Hepatocyte (in vitro differentiated cells): ENCODE measurements at places on chromosomes 12 and 14. TPM values are rescaled to one million over a fixed set of nuclear protein-coding genes. Genes with fewer than 3 reads are reported as not detected.
A peak's percentile ranks its signal among the peaks of the same experiment; 100 is the strongest.

NTF3 gene
- total RNA-seq, result 5.0 and 6.9 TPM in 2 replicates

CLECL1 gene
- not detected in 2 replicates for total RNA-seq

SOX5 gene
- total RNA-seq, result 26.4 and 26.9 TPM in 2 replicates

GCH1 gene
- 29.9 and 32.2 TPM in 2 replicates for total RNA-seq

GRCh38 chr12:38110026-38110699 is 206.4 kb upstream of the ALG10B start:
- H3K4me1 ChIP-seq, result no peaks in the 10 kb centered on the region
- no peaks in the 10 kb centered on the region for H3K27me3 ChIP-seq
- no peaks in the 10 kb centered on the region for H3K36me3 ChIP-seq
- DNase-seq, result no peak
- H3K4me3 ChIP-seq, result no peak overlapping the region

- peaks cover 7% of the 10 kb centered on the region for H3K4me1 ChIP-seq
- peak; percentile 14 for DNase-seq
- peak overlapping the region; percentile 85 for H3K27ac ChIP-seq
- no peaks in the 10 kb centered on the region for H3K36me3 ChIP-seq
- H3K27me3 ChIP-seq, result no peaks in the 10 kb centered on the region
Measured at GRCh38 chr14:60616461-60616959, 32.8 kb downstream of the SIX1 start.

DNA sequence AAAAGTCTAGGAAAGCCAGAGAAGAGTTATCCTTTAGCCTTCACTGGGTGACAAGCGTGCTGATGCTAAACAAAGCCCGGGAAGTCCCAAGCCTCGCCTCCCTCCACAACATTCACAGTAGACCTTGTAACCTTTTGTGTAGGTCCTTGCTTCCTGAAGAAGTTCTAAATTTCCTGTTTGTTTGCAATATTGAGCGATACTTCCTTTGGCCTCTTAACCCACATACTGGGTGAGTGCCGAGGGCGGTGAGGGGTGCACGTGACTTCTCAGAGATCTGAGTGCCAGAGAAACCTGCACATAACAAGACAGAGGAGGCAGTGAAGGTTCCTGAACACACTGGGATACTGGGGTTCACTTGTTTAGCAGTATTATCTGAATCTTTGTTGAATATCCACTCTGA is 134.3 kb downstream of the PLXNC1 start:
- H3K36me3 ChIP-seq, result no peaks in the 10 kb centered on the region
- peaks cover 9% of the 10 kb centered on the region for H3K4me1 ChIP-seq
- DNase-seq, result no peak
- H3K27ac ChIP-seq, result no peak overlapping the region
- peaks cover 43% of the 10 kb centered on the region for H3K27me3 ChIP-seq

GRCh38 chr14:21215879-21216251 is 53.4 kb downstream of the HNRNPC start:
- H3K4me1 ChIP-seq, result peaks cover 7% of the 10 kb centered on the region
- H3K27me3 ChIP-seq, result no peaks in the 10 kb centered on the region
- no peaks in the 10 kb centered on the region for H3K36me3 ChIP-seq
- H3K4me3 ChIP-seq, result no peak overlapping the region

- peak overlapping the region; percentile 97 for H3K27ac ChIP-seq
- peaks cover 10% of the 10 kb centered on the region for H3K4me1 ChIP-seq
- H3K27me3 ChIP-seq, result no peaks in the 10 kb centered on the region
- no peaks in the 10 kb centered on the region for H3K36me3 ChIP-seq
- no peak for DNase-seq
Measured at GRCh38 chr12:12358528-12358927, 1.6 kb downstream of the BORCS5 start.

DNA sequence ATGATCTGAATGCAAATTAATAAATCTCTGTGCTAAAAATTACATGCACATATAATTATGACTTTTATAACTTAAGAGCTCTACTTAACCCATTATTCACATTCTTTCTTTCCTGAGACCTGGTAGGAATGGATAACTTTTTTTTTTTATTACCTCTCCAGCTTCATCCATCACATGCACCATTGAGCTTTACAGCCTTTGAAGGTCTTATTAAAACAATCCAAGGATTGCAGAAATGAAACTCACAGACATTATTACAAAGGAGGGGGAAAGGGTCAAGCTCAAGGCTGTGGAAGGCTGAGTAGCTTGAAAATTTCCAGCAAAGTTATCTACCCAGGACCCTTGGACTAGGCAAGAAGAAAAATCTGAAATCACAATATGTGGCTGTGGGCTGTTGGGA is 202.5 kb upstream of the GRIP1 start:
- H3K27me3 ChIP-seq, result no peaks in the 10 kb centered on the region
- no peak overlapping the region for H3K27ac ChIP-seq
- H3K36me3 ChIP-seq, result no peaks in the 10 kb centered on the region
- H3K4me3 ChIP-seq, result no peak overlapping the region
- peaks cover 5% of the 10 kb centered on the region for H3K4me1 ChIP-seq
- DNase-seq, result no peak

DNA sequence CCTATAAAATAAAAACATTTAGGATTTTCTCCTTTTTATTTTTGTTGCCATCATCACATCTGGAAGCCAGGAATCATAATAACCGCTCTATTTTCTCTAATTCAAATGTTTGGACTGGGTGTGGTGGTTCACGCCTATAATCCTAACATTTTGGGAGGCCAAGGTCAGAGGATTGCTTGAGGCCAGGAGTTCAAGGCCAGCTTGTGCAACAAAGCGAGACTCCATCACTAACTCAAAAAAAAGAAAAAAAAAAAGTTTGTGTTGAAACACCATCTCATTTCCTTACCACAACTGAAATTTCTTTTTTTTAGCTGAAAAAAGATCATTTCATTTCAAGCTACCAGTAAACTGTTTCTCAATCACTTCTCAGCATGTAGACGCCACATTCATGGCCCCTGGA is 8.8 kb upstream of the BAZ1A start:
- no peak for DNase-seq
- H3K4me1 ChIP-seq, result no peaks in the 10 kb centered on the region
- H3K27me3 ChIP-seq, result no peaks in the 10 kb centered on the region
- H3K36me3 ChIP-seq, result no peaks in the 10 kb centered on the region
- H3K4me3 ChIP-seq, result no peak overlapping the region

DNA sequence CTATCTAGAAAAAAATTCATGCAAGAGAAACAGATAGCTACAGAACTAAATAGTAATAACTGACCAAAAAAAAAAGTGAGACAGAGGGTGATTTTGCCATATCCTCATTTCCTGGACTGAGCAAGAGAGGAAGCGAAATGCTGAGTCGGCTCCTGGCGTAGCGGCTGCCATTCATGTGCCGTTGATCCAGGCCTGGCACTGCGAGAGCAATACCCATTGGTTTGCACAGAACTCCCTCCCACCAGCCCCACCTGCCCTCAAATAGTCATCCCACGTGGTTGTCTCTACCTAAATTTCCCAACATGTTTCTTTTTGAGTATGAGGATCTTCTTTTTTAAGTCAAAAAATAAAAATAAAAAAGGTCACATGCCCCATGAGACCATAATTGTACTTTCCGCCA is 9.4 kb upstream of the WNT5B start:
- H3K27ac ChIP-seq, result no peak overlapping the region
- no peak overlapping the region for H3K4me3 ChIP-seq
- H3K36me3 ChIP-seq, result no peaks in the 10 kb centered on the region
- DNase-seq, result no peak
- H3K27me3 ChIP-seq, result no peaks in the 10 kb centered on the region

DNA sequence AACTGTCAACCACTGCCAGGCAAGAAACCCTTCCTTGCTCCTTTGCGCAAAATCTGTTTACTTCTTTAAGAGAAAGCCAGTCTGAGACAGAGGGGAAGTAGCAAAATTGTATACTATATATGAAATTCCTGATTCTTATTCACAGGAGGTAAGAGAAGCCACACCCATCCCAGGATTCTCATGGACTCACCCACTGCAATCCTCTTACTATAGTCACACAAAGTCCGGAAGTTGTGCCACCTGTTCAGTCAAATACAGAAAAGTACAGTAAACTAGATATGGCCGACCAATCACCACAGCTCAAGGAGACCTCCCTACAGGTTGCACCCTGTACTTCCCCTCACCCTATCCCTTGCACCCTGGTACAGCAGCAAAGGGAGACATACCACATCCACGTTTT is 2.9 kb downstream of the PRMT5 start:
- no peak overlapping the region for H3K27ac ChIP-seq
- H3K4me1 ChIP-seq, result peaks cover 4% of the 10 kb centered on the region
- DNase-seq, result peak; percentile 28
- H3K36me3 ChIP-seq, result no peaks in the 10 kb centered on the region
- H3K4me3 ChIP-seq, result no peak overlapping the region

DNA sequence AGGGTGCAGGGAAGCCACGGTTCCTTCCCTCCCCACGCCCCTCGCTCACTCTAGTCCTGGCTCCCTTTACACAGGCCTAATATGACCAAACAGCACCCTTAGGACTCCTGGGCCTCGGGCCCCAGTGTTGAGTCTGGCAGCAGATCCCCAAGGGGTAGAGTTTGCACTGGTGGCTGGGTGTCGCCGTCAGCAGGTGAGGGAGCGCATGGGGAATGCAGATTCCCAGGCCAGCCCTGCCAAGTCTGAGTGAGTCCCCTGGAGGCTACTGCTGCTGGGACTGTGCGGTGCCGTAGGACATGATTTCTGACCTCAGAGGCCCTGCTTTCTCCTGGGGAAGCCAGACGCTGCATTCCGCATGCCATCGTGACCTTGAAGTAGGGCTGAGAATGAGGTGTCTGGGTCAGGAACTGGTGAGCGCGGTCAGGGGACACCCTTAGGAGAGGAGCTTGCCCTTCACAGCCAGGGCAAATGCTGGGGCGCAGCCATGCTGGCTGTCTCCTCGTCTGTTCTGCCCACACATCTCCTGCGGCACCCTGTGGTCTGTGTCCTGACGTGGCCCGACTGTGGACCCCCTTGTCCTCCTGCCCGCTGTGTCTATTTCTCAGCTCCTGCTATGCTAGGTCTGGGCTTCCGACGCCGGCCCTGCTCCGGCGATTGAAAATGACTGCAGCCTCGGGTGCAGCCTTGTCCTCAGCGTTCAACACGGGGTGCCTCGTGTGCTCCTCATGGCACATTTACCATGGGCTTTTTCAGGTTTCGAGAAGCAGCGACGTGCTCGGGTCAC is 37.6 kb upstream of the PRMT8 start:
- no peaks in the 10 kb centered on the region for H3K4me1 ChIP-seq
- H3K27me3 ChIP-seq, result peaks cover 2% of the 10 kb centered on the region
- no peaks in the 10 kb centered on the region for H3K36me3 ChIP-seq
- H3K27ac ChIP-seq, result no peak overlapping the region
- DNase-seq, result no peak

GRCh38 chr12:131591714-131592709 is 118.9 kb upstream of the SFSWAP start:
- H3K4me1 ChIP-seq, result no peaks in the 10 kb centered on the region
- no peak overlapping the region for H3K4me3 ChIP-seq
- H3K27ac ChIP-seq, result no peak overlapping the region
- H3K36me3 ChIP-seq, result no peaks in the 10 kb centered on the region
- no peak for DNase-seq

DNA sequence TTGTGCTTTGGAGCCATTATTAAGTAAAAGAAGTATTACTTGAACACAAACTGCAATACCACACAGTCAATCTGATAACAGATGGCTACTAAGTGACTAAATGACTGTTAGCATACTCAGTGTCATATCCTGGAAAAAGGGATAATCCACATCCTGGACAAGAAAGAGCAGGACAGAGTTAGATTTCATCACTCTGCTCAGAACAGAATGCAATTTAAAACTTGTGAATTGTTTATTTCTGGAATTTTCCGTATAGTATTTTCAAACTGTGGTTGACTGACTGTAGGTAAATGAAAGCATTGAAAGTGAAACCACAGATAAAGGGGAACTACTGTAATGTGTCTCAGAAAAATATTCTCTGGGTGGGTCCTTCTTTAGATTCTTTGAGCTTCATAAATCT is 458.8 kb downstream of the TMEM117 start:
- H3K4me3 ChIP-seq, result no peak overlapping the region
- DNase-seq, result no peak
- no peaks in the 10 kb centered on the region for H3K27me3 ChIP-seq
- H3K36me3 ChIP-seq, result no peaks in the 10 kb centered on the region
- peaks cover 13% of the 10 kb centered on the region for H3K4me1 ChIP-seq

DNA sequence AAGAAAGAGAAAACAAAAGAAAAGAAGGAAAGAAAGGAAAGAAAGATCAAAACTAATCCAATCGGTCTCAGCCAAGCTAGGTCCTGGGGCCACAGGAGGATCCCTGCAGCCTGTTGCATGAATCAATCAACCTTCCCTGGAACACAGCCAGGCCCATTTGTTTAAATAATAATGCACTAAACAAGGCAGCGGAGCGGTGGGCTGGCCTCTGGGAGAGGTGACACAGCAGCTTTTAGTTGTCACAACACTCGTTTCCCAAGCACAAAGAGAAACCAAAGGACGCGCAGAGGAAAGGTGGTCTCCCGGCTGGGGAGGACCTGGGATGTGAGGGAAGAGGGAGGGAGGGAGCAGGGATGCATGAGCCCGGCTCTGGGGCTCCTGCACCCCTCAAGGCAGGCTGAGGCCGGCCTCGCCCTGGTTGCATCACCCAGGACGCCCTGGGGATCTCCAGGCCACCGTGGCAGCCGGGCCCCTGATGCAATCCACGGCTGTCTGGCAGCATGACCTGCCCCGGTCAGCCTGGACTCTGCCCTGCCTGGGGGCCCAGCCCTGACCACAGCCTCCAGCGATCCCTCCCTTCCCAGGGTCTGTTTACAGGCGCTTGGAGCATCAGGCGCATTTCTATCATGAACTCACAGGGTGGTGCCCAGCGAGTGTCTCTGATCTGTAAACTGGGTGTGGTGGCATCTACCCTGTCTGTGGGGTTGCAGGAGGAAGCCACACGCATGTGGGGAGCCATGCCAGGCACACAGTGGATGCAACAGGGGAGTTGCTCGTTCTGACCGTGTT is 32.5 kb downstream of the MMP17 start:
- H3K4me3 ChIP-seq, result no peak overlapping the region
- H3K4me1 ChIP-seq, result peaks cover 21% of the 10 kb centered on the region
- no peaks in the 10 kb centered on the region for H3K36me3 ChIP-seq
- DNase-seq, result peak; percentile 90
- no peaks in the 10 kb centered on the region for H3K27me3 ChIP-seq

DNA sequence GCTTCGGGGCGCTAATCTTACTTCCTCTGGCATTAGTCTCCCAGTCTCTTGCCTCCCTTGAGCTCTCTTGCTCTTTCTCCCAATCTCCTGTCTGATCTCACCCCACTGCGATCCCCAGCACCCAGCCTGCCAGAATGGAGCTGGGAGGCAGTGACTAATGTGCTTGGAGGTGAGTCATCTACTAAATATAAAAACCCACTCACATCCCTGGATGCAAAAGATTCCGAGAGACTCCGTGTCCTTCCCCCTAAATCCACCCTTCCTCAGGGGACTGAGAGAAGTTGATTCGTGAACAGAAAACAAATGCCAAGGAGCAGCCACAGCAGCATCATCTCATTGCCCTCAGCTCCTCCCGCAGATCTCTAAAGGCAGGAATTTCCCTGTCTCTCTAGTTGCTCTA is 45.7 kb upstream of the KCNA5 start:
- no peaks in the 10 kb centered on the region for H3K36me3 ChIP-seq
- H3K4me1 ChIP-seq, result no peaks in the 10 kb centered on the region
- no peak overlapping the region for H3K4me3 ChIP-seq
- DNase-seq, result peak; percentile 44
- H3K27ac ChIP-seq, result no peak overlapping the region

DNA sequence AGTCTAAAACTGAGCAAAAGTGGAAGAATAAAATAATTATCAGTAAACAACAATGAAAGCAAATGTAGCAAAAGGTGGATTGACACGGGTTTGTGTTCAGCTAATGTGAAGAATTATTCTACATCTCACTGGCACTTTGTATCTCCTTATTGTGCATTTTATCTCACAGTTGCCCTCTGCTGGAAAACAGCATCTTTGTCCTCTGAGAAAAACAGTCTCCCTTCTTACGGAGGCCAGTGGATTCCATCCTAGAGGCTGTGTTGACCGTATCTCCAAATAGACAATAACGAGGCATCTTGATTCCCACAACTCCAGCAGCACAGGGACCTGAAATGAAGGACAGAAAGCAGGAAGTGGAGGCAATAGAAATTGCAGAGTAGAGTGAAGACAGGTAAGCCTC is 51.3 kb upstream of the PLBD1 start:
- no peak overlapping the region for H3K27ac ChIP-seq
- H3K4me3 ChIP-seq, result no peak overlapping the region
